ENCODE measurements at places on chromosomes 16 and 17.
A peak's percentile ranks its signal among the peaks of the same experiment; 100 is the strongest.

DNA sequence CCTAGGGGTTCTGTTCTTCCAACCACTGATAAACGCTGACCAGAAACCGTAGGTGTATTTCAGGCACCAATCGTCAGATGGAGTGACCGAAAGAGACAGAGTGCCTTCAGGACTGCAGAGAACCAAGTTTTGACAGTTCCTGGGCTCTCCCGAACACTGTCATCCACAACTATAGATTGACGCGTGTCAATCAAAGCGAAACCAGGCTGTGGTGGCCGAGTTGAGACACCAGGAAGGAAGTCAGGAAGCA is 11.9 kb upstream of the AURKB start:
- no peak for DNase-seq

GRCh38 chr17:27333410-27333980 is 39.6 kb downstream of the WSB1 start:
- no peak for DNase-seq

DNA sequence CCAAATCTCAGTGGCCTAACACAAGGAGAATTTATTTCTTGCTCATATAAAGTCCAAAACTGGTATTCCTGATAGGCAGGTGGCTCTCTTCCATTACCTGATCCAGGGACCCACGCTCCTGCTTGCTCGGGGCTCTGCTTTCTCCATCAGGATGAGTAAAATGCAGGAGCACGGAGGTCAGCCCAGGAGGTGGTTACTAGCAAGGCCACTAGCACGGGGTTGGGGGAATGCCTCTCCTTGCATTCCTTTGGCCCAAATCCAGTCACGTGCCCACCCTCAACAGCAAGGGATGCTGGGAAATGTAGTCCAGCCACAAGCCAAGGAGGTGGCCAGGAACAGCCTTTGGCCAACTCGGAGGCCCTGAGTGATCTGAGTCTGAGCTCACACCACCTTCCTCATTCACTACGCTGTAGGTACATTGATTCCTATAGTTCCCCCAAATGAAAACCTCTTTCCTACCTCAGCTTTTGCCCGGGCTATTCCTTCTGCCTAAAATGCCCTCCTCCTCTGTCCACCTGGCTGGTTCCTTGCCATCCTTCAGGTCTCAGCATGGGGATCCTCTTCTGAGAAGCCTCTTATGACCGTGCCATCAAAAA is 38.3 kb upstream of the HAPSTR1 start:
- DNase-seq = peak; percentile 9

DNA sequence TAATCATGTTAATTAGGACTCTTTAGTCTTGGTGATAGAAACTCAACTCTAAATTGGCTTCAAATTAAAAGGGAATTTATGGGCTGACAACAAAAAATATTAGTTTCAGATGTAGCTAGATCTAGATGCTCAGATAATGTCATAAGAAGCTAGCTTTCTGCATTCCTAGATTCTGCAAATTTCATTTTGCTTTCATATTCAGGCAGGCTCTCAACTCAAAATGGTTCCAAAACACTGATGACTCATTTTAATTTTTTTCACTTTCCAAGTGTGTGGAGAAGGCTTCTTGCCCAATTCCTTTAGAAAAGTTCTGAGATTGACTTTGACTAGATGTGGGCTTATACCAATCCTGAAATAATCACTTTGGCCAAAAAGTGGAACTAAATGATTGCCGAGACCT is 236.7 kb upstream of the GOT2 start:
- no peak for DNase-seq

DNA sequence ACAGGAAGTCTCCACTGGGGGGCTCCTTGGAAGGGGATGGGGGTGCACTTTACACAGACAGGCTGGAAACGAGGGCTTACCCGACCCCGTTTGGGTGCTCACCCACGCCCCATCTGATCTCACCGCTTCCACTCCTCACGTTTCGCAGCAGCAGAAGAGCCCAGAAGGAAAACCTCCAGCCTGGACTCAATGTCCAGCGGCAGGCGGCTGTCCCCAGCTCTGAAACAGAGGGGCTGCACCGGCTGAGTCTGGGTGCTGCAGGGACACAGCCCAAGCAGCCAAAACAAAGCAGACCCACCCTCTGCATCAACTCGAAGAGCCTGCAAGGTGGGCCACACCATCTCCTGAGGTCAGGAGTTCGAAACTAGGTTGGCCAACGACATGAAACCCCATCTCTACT is 3.9 kb downstream of the MEAK7 start:
- no peak for DNase-seq

DNA sequence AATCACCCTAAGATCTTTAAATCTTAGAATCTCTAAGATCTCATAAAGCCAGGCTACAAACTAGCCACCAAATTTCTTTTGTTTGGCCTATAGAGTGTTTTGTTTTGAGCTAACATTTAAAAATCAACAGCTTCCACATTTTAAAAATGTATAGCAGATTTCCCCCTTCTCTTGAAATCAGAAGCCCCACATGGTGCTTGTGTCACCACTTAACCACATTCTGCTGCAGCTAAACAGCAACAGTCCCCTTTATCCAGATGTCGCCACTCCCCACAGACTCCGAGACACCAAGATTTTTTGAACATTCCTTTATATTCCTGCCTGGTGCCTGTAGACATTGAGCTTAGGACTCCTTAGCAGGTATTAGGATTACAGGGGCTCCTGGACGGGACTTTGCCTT is 16.0 kb downstream of the GUCY2D start:
- no peak for DNase-seq
